ENCODE measurements at places on chromosomes 12 and 14.

DNA sequence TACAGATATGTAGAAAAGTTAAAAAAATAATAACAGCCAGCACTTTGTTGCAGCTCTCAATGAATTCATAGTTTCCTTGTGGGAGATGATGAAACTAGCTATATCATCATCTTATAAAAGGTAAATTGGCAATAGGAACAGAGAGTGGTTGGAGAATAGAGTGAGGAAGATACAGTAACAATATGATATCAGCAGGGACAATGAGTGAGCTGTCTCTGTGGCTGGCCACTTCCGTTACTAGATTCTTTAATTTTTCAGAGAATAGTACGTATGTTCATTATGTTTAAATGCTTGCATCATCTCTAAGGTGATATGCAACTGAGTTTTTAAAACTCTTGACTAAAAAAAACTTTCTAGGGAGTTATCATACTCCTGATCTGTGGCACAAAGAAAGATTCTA, 1006.2 kb upstream of the FLRT2 start:
- no peak for DNase-seq

- no peak for DNase-seq
Observed at GRCh38 chr12:83896416-83896815, 1016.2 kb downstream of the SLC6A15 start.

DNA sequence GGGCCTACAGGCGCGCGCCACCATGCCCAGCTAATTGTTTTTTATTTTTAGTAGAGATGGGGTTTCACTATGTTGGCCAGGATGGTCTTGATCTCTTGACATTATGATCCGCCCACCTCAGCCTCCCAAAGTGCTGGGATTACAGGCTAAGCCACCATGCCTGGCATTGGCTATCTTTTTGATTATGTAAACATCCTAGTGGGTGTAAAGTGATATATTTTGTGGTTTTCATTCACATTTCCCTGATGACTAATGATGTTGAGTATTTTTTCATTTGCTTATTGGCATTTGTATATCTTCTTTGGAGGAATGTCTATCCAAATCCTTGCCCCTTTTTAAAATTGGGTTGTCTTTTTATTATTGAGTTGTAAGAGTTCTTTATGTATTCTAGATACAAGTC, 16.3 kb downstream of the CREBL2 start:
- DNase-seq, result no peak

GRCh38 chr12:92034858-92035401, 110.7 kb downstream of the BTG1 start:
- peak; percentile 42 for DNase-seq

DNA sequence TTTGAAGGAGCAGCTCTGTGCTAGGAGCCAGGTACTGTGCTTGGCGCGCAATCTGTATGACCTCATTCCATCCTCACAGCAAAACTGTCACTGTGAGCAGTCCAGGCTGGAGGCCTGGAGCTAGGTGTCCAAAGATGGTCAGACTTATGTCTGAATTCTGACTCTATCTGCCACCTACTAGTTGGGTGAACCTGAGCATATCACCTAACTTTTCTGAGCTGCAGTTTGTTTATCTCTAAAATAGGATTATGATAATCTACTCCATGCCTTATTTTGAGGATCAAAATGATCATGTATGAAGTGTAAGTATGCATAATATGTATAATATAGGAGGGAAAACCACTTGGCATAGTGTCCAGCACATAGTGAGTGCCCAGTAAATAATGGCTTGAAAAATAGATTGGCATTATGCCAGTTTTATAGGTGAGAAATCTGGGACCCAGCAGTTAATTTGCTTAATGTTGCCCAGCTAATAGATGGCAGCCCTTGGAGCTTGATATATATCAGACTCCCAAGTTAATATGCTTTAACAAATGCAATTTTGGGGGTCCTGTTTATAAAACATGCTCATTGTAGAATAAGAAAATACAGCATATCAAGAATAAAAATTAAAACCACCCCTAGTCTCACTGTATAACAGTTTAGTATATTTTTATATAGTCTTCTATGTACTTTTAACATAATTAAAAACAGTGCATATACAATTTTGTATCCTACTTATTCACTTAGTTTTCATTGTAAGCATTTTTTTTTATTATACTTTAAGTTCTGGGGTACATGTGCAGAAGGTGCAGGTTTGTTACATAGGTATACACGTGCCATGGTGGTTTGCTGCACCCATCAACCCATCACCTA, 4.5 kb upstream of the JPH4 start:
- DNase-seq, result no peak

GRCh38 chr12:69996241-69996640, 171.2 kb downstream of the MYRFL start:
- no peak for DNase-seq

DNA sequence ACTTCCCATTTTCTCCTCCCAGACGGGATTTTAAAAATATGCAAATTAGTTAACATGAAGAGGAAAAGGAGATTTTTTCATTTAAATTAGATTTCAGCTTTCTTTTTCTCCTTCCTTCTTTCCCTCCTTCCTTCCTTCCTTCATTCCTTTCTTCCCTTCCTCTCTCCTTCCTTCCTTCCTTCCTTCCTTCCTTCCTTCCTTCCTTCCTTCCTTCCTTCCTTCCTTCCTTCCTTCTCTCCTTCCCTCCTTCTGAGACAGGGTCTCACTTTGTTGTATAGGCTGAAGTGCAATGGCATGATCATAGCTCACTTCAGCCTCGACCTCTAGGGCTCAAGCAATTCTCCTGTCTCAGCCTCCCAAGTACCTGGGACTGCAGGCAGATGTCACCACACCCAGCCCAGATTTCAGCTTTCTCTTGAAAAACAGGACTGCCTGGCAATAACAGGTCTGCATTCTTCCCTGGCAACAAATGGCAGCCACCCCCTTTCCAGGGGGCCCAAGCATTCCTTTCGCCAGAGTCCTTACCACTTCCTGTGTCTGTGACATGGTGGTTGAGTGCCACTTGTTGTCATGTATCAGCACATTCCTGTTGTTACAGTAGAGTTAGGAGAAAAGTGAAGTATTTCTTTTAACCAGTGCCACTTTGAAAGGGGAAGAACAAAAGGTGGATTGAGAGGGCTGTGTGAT, 119.1 kb downstream of the PTPN11 start:
- no peak for DNase-seq

- DNase-seq, result peak; percentile 60
Observed at GRCh38 chr12:2376908-2377657, 324.3 kb downstream of the CACNA1C start.

- no peak for DNase-seq
Observed at GRCh38 chr12:60644076-60644475, 1048.2 kb downstream of the SLC16A7 start.

DNA sequence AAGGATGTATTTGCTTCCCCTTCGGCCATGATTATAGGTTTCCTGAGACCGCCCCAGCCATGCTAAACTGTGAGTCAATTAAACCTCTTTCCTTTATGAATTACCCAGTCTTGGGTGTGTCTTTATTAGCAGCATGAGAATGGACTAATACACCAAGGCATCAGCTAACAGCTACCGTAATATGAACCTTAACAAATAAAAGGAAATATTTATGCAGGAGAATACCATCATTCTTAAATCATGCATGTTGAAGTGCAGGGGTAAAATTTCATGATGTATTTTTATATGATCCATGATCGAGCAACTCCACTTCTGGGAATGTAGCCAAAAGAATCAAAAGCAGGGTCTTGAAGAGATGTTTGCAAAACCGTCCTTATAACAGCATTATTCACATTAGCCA, 379.0 kb downstream of the NPAS3 start:
- DNase-seq, result no peak

DNA sequence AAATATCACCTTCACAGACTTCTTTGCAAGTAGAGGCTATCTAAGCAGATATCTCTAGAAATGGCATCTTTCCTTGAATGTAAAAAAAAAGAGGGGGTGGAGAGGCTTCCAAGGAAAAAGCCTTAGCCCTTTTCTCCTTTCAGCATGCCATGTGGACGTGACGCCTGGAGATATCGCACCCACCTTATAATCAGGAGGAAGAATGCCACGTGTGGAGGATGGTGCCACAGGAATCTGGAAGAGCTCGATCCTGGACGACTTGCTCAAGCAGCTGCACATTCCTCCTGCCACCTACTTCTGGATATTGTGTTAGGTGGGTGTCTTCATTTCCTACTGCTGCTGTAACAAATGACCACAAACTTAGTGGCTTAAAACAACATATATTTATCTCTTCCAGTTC, 203.6 kb downstream of the NUAK1 start:
- DNase-seq, result no peak

DNA sequence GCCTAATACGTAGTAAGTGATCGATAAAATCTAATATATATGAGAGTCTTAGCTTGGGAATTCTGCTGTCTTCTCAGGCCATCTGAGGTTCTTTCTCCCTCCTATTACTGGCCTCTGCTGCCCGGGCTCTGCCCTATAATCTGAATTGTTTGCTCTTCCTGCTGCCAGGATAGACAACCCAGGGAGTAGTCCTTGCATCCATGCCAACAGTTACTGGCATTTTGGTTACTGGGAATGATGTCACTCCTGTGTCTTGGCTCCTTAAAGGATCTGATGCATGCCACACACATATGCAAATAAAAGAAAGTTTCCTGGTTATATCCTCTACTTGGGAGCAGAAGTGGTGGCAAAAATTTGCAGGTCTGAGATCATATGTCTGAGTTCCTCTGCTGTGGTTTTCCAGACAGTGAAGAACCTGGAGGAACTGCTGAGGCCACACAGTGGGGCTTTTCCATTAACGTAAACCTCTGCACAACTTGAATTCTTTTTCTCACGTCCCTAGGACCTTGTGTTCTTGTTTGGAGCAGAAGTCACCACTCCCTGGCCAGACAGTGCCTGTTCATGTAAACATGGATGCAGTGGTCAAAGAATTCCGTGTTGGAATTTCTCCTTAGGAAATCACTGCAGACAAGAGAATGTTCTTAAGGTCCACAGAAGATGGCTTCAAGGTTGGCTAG, 320.6 kb upstream of the TBX3 start:
- DNase-seq, result no peak

DNA sequence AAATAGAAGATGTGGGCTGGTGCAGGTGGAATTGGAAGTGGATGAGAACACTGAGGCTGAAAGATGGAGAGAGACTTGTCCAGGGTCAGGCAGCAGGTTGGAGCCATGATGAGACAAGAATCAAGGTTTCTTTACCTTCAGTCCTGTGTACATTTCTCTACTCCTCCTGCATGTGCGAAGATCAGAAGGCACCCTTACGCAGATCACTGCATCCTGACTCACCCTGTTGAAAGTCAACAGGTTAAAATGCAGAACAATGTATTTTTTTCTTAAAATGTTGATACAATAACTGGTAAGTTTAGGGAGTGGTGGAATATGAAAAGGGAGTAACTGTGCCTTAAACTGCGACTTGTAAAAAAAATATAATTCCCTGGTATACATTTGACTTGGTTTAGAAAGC, 47.8 kb downstream of the TESPA1 start:
- DNase-seq, result no peak

GRCh38 chr12:128570191-128571065, 253.3 kb downstream of the SLC15A4 start:
- DNase-seq, result no peak

DNA sequence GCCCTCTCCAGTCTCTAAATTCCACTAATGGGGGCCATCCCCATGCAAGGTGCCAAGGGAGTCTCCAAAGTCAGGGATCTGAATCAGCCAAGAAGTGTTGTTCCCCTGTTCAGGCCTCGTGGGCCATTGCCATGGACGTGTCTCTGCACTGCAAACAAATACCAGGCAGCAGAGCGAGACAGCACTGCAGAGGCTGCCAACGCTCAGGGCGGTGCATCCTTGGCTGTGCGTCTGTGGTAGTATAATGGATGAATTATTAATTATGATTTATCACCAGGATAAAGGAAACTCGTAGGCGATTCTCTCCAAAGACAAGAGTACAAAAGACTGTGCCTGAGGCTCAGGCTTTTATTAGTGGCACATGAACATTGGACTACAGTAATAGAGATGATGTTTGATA, 122.3 kb upstream of the NTF3 start:
- peak; percentile 40 for DNase-seq

- no peak for DNase-seq
Observed at GRCh38 chr12:94263011-94263811, 114.8 kb downstream of the PLXNC1 start.

- DNase-seq, result no peak
Observed at GRCh38 chr12:43332977-43333640, 218.9 kb downstream of the ADAMTS20 start.

DNA sequence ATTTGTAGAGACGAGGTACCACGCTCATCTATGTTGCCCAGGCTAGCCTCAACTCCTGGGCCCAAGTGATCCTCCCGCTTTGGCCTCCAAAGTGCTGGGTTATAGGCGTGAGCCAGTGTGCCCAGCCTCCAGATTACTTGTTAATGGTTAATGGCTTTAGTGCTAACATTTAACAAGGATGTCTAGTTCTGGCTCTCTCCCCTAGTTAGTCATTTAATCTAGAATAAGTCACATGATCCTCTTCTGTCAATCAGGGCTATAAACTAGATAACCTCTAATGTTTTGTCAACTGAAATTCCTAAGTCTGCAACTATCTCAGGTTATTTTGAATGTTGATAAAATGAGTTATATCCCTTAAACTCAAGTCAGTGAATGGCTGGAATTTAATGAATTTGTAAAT, 15.7 kb downstream of the ACTR6 start:
- DNase-seq, result no peak

GRCh38 chr14:93171376-93171775, 13.3 kb downstream of the MOAP1 start:
- DNase-seq, result no peak

DNA sequence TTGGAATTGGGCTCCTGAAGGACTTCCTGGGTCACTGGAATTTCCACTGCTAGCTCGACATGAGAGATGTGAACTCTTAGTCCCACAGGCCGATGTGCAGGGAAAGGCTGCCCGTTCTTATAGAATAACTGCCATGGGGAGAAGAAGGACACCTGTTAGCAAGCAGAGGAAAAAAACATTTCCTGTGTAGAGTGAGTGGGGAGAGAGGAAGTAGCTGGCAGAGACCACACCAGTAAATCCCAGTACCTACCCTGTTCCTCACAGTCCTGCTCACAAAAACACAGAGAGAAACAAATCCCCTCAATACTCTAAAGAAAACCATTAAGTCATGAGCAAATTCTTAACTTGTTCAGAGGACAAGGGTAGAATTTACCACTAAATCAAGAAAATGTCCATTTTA, 29.5 kb downstream of the AREL1 start:
- no peak for DNase-seq

DNA sequence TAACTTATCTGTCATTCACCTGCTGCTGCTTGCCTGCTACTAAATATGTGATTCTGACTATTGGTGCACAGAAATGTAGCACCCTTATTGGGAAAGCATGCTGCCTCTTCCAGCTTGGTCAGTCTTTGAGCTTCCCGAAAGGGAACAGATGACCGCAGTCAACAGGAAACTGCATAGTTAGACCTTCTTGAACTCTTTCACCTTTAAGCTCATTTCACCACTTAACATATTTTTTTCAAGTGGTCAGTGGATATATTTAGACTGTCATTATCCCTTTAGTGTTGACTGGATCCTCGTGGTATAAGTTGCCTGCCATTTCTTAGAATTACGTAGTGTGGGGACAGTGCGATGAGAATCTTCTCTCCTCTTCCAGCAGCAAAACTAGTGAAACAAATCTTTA, 224.9 kb downstream of the FBXL14 start:
- DNase-seq, result no peak
